Hematopoietic multipotent progenitor cell treated with erythropoietin and hydrocortisone succinate and interleukin-3 and kit ligand, for 15 days (in vitro differentiated cells): ENCODE measurements at places on chromosomes 1 and 21.

- DNase-seq = no peak
These were observed 53.8 kb upstream of the MROH9 start for GRCh38 chr1:170881268-170882265.

DNA sequence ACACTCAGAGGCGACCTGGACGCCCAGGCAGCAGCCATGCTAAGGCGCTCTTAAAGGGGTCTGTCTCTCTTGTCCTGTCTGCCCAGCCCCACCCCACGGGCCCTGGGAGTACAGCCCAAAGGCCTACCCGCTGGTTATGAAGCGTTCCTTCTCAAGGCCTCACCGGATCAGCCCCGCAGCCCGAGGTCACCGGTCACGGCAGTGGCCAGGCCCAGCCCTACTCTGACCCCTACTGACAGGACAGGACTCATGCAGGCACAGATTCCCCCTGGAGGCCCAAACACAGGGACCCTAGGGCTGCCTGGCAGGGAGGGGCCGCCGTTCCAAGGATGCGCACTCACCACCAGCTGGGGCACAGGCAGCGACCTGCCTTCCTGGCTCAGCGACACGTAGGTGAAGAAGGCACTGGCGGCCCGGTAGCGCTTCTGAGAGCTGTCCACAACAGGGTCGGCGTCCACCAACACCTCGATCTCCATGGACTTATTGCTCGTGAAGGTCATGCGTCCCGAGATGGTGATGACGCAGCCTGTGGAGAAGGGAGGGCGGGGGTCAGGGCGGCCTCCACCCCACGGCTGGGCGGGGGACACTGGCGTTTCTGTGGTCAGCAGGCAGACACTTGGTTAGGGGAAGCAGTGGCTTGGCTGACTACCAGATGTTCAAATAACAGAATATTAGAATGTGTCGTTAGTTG is 20.0 kb upstream of the GPR153 start:
- DNase-seq = no peak

DNA sequence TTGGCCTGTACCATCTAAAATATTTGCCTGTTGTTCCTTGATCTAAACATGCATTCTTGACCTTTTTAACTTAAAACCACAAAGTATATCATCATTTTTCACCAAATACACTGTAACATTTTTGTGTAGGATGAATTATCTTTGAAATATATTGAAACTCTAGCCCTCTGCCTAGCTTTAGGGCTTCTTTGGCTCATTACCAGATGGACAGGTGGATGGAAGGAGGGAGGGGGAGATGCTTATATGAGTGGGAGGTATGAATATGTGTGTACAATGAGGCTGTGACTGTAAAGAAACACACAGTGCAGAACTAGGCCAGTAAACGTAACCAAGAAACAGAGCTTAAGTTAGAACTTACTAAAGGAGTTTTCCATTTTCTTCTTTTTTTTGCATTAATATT is 118.5 kb downstream of the ESRRG start:
- DNase-seq = no peak

DNA sequence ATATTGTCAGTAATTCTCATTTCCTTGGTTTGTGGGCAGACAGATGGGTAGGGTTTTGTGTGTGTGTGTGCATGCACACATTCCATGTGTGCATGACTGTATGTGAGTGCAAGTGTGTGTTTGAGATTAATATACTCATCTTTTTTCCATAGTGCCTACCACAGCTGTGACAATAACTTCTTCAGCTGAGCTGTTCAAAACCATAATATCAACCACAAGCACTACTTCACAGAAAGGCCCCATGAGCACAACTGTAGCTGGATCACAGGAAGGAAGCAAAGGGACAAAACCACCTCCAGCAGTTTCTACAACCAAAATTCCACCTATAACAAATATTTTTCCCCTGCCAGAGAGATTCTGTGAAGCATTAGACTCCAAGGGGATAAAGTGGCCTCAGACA is 149.3 kb downstream of the ADGRL2 start:
- DNase-seq = no peak

DNA sequence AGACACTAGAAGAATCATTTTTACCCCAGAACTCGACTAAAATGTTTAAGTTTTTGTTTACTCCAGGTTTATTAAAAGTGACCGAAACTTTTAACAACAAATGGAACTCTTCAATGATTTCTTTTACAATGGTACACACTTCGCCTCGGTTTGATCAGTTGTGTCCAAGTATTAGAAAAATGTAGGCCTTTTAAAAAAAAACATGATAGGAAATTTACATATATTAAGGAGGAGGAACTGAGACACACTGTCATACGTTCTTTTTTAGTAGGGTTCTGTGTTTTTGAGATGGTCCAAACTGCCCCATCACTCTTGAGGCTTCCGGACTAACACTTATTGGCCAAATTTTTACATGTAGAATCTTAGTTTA is 1.3 kb downstream of the PRDM2 start:
- DNase-seq = no peak
